Right forelimb (tissue), 1 donor: ENCODE measurements at places on chromosomes 3 and 15.

DNA sequence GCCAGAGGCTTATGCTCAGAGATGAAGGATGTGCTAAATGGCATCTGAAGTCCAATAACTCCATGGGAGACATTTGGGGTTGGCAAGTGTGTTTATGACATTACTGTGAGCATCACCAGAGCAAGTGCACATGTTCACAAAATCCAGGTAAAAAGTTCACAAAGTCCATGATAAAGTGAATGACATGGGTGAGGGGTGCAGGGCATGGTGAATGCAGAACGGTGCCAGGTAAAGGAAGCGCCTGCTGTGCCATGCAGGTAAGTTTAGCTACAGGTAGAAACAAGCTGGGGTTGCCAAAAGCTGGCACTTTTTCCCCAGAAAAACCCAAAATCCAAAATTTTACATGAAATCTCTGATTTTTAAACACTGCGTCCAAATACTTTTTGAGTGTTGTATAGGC lies 268.2 kb downstream of the ABHD5 start:
- DNase-seq: no peak

- no peak for DNase-seq
Observed at GRCh38 chr3:185205865-185206264, 48.0 kb downstream of the EHHADH start.

DNA sequence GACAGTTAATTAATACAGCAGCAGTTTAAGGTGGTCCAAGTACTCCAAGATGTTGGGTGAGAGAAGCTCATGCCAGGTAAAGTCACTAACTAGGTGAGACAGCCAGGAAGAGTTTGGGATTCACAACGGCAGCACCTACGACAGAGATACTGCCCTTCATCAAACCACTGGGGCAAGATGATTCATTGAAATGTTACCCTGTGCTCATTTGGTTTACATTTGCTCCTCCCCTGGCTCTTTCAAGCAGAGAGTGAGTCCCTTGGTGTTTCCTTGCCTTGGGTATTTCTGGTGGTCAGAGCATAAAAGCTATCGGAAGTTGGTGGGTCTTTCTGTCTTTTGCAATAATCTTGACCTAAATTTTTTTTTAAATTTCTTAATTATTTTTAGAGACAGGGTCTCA lies 19.9 kb upstream of the PDE8A start:
- DNase-seq: no peak

- no peak for DNase-seq
Observed at GRCh38 chr3:11346416-11346815, 74.2 kb downstream of the ATG7 start.

- no peak for DNase-seq
Observed at GRCh38 chr15:66955001-66955516, 110.3 kb upstream of the SMAD3 start.

- no peak for DNase-seq
Observed at GRCh38 chr3:169965562-169966427, 812 bp upstream of the SEC62 start.

DNA sequence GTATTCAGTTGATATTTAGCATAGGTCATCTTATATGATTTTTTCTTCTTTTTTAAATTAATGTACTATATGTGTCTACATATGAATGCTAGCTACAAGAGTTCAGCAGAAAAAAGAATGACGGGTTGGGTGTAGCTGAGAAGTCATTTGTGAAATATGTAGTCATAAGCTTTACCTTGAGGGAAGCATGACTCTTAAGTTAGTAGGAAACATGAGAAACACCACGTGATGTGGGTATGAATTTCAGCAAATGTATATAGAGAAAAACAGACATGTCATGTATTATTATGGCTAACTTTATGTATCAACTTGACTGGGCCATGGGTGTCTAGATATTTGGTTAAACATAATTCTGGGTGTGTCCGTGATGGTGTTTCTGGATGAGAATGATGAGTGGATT lies 125.0 kb downstream of the RAP2B start:
- no peak for DNase-seq

DNA sequence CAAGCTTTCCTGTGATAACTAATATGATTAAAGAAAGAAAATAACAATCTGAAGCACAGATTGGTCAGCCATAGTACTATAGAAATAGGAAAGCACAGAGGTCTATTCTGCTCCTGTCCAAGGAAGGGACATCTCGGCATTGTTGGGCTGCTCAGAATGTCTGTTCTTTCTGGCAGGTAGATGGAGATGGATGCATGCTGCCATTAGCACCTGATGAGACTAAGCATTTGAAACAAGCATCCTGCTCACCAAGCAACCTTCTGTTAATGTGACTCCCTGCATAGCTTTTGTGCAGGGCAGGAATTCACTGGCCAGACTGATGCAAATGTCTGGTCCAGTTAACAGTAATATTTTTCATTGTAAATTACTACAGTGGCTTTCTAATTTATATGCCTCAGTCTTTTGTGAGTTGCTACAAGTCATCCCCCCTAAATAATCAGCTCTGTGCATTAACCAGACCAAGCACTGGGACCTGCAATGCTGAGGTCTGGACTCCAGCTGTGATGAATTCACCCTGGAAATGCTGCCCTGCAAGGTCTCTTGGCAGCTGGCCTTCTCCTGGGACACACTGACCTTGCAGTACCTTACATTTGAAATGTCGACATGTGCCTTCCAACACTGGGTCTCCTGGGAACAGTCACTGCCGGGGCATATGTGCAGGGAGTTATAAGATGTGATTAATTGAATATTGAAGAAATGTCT lies 1123.7 kb downstream of the IGSF11 start:
- DNase-seq: no peak

- no peak for DNase-seq
Observed at GRCh38 chr15:85072917-85073316, 91.3 kb downstream of the PDE8A start.

GRCh38 chr15:57345584-57345983 lies 30.7 kb upstream of the CGNL1 start:
- DNase-seq: peak; percentile 41

DNA sequence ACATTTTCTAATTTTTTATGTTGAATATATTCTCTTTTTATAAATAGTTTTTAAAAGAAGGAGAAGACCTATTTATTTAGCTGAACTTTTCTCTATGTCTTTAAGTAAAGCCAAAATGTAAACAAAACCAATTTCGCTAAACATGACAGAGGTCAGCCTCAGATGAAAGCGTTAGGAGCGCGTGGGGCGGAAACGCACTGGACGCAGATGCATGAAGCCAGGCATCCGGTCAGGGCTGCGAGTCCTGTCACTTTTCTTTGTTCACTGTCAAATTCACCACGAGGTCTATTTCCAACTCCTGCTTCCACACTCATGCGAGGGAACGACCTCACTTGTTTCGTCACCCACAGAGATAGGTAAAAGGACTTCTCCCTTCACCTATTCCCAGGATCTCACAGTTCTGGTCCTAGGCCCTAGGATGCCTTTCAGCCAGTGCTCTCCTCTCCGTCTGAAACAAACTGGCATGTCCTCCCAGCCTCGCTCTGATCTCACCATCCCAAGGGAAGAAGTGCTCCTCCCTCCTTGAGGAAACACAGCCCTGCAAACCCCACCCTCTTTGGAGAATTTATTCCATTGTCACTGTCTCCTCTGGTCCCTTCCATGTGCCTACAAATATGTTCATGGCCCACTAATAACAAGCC lies 57.9 kb downstream of the ITGB5 start:
- DNase-seq: no peak

- DNase-seq: no peak
Observed at GRCh38 chr3:53764026-53764775, 82.0 kb downstream of the CHDH start.

GRCh38 chr15:44300572-44300971 lies 12.1 kb downstream of the GOLM2 start:
- DNase-seq: no peak

DNA sequence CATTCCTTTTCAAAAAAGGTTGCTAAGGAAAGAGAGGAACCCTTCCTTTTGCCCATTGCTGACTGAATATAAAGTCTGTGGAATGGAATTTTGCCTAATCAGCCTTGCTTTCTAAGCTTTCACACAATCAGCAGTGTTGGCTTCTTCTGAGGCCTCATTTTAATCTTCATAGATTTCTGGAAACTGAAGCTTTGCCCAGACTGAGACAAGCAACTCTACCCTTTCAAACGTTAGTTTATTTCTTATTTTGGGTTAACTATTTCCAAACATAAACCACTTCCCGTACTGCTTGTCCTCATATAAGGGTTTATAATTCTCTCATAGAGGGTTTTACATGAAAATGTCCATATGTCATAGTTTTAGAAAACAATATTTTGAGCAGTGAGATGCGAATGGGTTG lies 82.9 kb downstream of the NR1D2 start:
- no peak for DNase-seq

DNA sequence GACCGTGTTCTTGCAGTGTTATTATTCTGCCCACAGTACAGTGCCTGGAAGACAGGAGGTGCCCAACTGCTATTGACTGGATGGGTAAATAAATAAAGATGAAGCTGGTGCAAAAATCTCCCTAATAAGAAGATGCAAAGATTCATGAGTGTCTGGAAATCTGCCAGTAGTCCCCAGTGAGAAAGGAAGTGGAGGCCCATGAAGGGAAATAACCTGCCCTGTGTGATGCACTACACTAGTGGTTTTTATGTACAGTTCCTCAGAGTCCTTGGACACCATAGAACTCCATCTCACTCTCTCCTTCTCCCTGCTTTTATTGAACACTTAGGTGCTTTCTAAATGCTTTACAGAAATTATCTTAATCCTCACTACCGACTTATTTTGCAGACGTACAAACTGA lies 8.3 kb upstream of the SUCLG2 start:
- DNase-seq: no peak

DNA sequence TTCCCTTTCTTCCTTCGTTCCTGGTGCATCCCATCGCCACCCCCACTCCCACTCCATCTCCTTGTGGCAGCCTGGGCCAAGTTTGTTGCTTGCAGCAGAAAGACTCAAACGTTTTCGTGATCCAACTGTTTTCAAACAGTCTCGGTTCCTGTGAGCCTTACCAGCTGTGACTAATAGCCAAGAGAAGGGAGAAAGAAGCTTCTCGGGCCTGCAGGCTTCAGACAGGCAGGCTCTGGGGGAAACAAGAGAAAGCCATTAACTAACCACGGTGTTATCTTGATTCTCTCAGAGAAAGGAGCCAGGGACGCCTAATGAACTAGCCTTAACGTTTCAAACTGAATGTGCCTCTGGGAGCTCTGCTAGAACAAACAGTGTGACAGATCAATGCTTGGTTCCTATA lies 742.0 kb downstream of the NR2F2 start:
- no peak for DNase-seq

GRCh38 chr3:122092460-122093165 lies 37.5 kb downstream of the CD86 start:
- no peak for DNase-seq

GRCh38 chr3:13414040-13414729 lies 5.9 kb downstream of the NUP210 start:
- no peak for DNase-seq

DNA sequence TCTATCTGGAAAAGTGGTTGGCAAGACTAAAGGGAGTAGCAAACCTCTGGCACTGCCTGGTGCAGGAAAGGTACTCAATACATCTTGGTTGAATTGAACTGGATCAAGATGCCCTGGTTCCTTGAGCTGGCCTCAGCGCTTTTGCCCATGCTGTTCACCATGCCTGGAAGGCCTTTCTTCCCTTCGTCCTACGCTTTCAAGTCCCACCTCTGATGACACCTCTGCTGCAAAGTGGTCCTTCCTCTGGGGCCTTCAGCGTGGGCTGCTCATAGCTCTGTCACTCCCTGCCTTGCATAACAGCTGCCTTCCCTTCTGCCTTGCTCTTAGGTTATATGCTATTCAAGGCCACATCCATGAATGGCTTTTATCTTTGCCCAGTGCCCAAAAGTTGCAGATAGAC lies 23.0 kb downstream of the ITGA11 start:
- peak; percentile 25 for DNase-seq

GRCh38 chr3:15592968-15593367 lies 8.4 kb downstream of the HACL1 start:
- no peak for DNase-seq

DNA sequence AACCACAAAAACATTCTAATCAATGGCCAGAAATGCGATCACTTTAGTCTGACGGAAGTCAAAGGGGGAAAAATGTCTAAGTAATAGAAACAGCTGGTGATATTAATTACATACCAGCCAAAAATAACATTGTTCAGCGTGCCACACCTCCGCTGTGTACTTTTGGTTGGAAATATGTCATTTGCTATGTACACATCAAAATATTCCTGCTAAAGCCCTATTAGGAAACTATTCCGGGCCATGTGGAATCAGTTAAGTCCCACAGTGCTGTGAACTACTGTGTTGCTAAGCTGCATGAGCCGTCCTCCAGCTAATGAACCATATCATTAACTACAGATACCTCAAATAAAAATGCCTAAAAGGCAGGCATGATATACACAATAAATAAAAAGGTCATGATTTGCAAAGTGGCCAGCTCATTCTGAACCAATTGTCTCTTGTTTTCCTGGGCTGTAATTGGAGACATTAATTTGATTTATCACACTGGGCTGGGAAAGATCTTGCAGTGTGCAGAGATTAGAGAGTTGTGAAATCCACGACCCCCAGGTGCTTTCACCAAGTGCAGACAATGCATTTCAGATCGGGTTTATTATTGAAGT lies 200.5 kb upstream of the LRTM1 start:
- no peak for DNase-seq

DNA sequence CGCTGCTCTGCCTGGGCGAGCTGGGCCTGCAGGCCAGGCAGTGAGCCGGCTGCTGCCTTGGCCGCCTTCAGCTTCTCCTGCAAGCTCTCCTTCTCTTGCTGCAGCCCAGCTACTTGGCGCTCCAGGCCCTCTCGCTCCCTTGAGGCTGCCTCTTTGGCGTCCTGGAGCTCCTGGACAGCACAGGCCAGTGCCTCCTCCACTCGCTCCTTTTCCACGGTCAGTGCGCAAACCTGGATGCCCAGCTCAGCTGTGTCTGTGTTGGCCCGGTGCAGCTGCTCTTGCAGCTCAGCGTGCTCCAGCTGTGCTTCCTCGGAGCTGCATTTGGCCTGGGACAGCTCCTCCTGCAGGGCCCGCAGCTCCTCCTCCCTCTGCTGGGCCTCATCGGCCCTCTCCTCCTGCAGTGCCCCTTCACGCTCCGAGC lies 23.1 kb downstream of the CXCR6 start:
- DNase-seq: peak; percentile 62

DNA sequence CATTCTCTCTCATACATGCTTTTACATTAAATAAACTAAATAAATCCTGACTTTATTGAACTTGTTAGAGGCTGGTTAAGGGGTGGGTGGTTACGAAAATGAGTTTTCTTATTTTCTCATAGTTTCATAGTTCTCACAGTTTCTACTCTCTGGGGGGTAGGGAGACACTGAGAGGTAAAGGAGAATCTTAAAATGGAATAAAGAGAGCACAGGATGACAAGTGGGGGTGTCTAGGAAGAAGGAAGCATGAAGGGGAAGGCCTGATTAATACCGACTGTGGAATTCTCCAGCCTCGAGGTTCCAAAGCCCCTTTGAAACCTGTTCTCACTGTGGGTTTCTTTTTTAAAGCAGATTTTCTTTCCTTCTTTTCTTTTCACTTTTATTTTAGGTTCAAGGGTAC lies 66.4 kb upstream of the TRA2B start:
- no peak for DNase-seq

- no peak for DNase-seq
Observed at GRCh38 chr3:173943264-173943663, 545.7 kb downstream of the NLGN1 start.
